ENCODE measurements at places on chromosomes 5 and 9.

DNA sequence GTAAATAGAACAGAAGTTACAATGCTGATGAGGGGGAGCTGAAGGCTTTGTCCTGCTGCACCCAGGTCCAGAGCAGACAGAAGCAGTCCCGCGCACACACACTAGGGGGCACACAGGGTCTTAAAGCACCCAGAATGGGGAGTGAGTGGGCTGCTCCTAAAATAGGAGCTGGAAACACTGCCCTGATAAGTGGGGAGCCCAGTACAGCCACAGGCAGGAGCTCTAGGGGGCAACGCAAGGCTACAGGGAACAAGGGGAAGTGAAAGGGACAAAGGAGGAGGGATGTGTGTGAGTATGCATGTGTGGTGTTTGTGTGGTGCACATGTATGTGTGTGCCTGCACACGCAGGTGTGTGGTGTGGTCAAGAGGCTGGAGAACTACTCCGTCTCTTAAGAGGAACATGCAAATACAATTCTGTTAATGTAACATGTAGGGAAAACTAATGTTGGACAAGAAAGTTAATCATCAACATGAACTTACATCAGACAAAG, 191.5 kb downstream of the ROR2 start:
- no peak for DNase-seq

DNA sequence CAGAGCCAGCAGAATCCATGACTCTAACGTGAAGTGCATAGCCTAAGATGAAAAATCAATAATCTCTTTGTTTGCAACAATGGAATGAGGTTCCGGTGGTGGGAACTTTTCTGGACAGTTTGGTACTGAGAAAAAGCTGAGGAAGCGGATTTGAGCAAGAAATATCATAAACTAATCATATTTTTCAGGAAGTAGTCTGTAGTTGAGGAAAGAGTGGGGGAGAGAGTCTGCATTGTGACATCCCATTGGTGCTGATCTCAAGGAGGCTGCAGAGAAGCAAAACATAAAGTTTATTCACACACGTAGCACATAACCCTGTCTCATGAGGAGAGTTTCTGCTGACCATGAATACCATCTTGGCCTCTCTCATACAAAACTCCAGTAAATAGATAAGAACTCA, 15.8 kb upstream of the FCHO2 start:
- DNase-seq, result no peak

- DNase-seq, result no peak
Measured at GRCh38 chr9:78021697-78022096, 9.9 kb downstream of the GNAQ start.

DNA sequence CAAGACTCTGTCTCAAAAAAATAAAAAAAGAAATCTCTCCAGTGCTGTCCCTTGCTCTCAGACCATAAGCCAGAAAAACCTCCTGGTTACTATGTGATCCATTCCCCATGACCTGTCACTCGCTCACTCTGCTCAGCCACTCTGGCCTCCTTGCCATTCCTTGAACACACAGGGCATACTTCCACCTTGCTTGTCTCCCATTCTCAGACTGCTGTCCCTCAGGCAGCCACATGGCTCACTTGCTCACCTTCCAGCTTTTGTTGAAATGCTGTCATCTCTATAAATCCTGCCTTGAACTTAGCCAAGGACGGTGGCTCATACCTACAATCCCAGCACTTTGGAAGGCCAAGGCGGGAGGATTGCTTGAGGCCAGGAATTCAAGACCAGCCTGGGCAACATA, 82.9 kb downstream of the UGCG start:
- DNase-seq, result no peak

GRCh38 chr9:129685220-129685932, 19.9 kb downstream of the PRRX2 start:
- no peak for DNase-seq

DNA sequence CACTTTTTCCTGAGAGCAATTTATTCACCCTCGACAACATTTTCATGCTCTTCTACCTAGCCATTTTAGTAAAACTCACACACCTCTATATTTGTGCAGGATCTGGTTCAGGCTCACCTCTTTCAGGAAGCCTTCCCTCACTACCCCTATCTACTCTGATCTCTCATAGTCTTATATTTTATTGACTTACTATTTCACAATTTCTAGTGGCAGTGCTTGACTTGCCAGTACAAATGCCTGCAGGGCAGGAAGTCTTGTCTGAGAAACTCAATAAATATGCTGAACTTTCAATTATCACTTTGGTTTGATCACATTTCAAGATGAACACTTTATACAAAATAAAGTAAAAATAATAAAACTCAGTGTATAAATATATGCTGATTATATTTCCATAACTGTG, 226.8 kb downstream of the CETN3 start:
- no peak for DNase-seq

GRCh38 chr5:27855491-27855890, 817.1 kb upstream of the CDH9 start:
- DNase-seq, result no peak

- DNase-seq, result no peak
Measured at GRCh38 chr9:95516734-95517558, at the start of gene PTCH1. PTCH1 (minus strand) TSS chr9:95516971.

DNA sequence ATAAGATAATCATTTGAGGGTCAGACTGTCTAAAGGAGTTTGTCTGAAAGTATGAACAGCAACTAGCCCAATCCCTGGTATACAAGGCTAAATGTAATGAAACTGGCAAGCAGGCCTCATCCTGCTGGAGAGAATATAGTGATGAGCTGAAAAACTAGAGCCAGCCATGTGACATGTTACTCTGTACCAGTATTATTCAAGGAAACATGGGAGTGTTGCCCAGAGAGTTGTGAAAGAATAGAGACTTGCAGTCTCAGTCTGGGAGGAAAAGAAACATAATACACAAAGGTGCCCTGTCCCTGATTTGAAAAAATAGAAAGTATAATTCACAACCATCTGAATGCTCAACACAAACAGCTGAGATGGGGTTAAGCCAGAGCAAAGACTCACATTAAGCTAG, 37.9 kb upstream of the HTR1A start:
- no peak for DNase-seq

DNA sequence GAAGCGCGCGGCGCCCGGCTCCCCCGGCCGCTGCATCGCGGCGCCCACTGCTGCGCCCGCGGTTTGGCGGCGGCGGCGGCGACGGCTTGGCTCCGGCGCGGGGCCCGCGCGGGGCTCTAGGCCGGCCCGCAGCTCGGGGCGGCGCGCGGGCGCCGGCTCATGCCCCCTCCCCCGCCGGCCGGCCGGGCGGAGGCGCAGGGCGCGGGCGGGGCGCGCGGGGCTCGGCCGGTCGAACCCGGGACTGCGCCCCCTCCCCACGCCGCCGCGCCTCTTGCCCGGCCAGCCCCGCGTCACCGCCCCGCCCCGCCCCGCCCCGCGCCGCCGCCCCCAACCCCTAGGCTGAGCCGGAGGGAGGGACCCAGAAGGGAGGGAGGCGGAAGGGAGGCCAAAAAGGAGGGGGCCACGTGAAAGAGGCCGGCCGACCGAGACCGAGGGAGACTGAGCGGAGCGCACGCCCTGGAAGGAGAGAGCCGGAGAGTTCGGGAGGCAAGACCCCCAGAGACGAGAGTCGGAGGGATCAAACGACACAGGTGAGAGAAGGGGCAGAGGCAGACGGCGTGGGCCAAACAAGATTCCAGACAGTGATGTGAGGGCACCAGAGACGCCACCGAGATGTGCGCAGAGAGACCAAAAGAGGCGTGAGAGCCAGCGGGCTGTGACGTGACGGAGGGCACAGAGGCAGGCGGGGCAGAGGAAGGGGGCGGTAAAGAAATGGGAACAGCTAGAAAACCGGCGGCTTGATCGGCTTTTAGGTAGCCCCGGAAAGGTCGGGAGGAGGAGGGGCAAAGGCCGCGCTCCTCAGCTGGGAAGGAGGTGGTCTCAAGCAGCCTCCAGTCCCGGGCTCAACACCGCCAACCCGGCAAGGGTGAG, at the start of gene BARX1:
TSS of gene BARX1 (minus strand) at position 245 of the 870 bp plus-strand sequence. CDS start at position 36, 209 bp downstream.
- DNase-seq, result no peak

DNA sequence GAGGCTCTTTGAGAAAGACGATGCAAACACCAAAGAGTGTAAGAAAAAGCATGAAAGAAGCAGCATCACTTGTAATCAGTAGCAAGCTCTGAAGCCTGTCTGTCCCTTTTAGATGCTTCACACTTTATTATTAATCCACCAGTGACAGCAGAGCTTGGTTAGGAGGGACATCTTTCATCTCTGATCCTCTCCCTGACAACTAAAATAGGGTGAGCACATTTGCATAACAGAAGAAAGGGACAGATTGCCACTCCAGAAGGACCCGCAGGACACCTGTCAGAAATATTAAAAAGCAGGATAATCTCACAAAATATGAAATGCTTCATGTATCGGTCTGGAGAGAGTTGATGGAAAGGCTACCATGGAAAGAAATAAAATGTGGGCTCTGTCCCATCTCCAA, 71.4 kb upstream of the MAP1B start:
- DNase-seq, result no peak

All from activated CD4-positive, CD25-positive, alpha-beta regulatory T cell treated with anti-CD3 and anti-CD28 coated beads, Interleukin-2, amount 50 U/mL, for 72 hours (primary cell).